ENCODE measurements at places on chromosomes 2 and 18. TPM values are rescaled to one million over a fixed set of nuclear protein-coding genes. Genes with fewer than 3 reads are reported as not detected.

Gene PSMA8
- 2.6 TPM for polyA plus RNA-seq

- no peak for DNase-seq
Observed at GRCh38 chr2:86297382-86298147, 39.9 kb downstream of the REEP1 start.

Gene ZNF521
- polyA plus RNA-seq: not detected

DNA sequence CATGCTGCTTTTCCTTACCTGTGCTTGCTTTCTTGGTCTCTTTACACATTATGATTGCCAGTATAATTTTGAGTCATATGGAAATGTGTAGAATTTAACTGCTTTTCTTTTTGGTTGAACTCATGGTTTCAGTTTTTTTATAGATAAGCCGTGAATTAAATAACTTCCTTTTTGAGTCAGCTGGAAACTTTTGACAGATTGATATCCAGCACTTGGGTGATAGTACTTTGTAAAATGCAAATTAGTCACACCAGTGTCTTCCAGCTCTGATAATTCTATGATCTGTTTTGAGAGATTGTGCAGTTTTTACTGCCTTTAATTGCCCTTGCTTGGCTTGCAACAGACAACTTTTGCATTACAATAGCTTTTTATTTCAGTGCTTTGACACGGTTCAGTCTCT is 86.4 kb downstream of the NCOA1 start:
- DNase-seq: peak; percentile 27

DNA sequence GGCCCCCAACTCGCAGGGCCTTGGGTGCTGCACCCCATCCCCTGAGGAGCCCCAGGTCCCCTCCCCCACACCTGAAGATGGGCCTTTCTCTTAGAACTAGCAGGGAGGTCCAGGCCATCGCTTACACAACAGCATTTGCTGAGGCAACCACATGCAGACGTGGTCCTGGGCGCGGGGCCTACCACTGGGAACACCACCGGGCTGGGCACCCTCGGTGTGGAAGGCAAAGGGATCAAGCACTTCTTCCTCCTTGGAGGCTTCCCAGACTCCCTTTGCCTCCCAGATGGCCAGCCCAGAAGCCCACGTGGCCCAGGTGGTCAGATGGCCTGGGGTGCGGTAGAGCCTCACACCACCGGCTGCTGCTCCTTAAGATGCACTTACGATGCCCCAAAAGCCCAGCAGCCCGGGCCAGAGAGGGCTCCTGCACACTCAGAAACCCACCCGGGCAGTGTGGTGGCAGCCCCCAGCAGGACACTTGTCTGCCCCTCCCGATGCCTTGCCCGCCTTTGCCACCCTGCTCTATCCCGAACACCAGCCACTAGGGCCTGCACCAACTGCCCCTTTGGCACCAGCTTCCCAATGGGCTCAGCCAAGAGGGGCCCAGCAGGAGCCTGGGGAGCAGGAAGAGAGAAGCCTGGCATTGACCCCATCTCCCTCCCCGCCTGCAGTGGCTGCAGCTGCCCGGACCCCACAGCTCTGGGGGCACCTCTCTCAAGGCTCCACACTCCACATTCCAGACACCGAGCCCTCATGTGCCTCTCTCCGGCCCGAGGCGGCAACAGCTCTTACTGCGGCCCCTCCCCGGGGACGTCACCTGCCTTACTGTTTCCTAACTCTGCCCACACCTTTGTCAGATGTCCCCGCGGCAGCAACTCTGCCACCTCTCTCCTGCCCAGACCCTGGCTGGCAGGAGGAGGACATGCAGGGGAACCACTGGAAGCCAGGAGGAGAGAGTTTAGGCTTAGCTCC is 13.9 kb upstream of the MLPH start:
- no peak for DNase-seq

Gene ACTR3
- 718 TPM for polyA plus RNA-seq

DNA sequence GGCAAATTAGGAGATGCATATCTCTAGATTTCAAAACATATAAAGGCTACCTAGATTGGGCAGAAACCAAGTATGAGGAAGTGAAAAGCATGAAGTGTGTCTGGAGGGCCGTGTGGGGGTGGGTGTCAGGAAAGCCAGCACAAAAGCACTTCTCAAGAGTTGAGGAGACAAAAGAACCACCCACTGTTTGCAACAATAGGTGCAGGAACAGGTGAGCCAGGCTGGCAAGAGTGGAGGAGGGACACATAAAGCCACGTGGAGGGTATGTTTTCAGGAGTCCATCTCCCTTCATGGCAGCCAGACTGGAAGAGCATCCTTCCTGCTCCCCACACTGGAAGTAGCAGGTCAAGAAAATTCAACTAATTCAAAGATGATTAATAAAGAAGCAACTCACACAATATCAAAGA is 96.4 kb downstream of the CERS6 start:
- DNase-seq: no peak

- no peak for DNase-seq
Observed at GRCh38 chr2:239012936-239013677, 165.2 kb downstream of the TWIST2 start.

- DNase-seq: no peak
Observed at GRCh38 chr18:25886283-25886682, 204.1 kb downstream of the SS18 start.

- no peak for DNase-seq
Observed at GRCh38 chr2:223601018-223601417, 1.1 kb downstream of the SCG2 start.

DNA sequence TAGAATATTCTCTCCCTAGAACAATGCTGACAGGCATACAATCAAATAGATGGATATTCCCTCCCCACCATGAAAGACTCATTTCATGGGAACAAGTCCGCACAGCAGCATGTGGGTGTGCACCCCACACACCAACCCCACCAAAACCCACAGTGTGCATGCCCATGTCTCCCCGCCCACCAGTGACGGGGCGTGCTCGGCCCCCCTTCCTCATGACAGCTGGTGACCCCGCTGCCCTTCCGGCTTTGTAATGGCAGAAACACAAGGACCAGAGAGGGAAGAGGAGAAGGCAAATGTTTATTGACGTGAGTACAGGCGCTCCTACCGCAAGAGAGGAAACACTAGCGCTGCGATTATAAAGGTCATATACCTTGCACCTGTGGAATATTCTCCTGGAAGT is 30.8 kb upstream of the ODC1 start:
- no peak for DNase-seq

GRCh38 chr2:48266698-48267097 is 263.3 kb upstream of the STON1 start:
- no peak for DNase-seq

- no peak for DNase-seq
Observed at GRCh38 chr18:74530584-74530862, 3.8 kb upstream of the CNDP1 start.

DNA sequence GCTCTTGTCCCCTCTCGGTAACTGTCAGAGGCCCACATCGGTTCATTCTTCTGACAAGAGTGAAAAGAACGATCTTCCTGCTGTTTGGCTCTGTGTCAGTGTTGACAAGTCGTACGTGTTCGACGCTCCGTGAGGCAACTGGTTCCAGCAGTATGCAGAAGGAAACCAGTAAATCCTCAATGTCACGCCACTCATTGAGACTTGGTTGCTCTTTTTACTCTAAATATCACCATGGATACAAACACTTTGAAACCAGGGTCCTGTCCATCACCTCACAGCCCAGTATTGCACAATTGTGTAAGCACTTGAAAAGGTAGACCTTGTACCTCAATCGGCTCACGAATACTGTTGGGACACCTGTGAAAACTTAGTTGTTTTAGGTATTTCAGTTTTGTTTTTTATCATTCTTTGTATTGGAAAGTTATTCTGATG is 136.4 kb downstream of the ZNF407 start:
- no peak for DNase-seq

Gene MRPL53
- polyA plus RNA-seq: 120 TPM

GRCh38 chr2:152465541-152465940 is 130.6 kb downstream of the FMNL2 start:
- DNase-seq: no peak

- no peak for DNase-seq
Observed at GRCh38 chr2:6538607-6539006, 327.1 kb downstream of the CMPK2 start.

GRCh38 chr18:78807668-78808067 is 171.9 kb upstream of the SALL3 start:
- no peak for DNase-seq

DNA sequence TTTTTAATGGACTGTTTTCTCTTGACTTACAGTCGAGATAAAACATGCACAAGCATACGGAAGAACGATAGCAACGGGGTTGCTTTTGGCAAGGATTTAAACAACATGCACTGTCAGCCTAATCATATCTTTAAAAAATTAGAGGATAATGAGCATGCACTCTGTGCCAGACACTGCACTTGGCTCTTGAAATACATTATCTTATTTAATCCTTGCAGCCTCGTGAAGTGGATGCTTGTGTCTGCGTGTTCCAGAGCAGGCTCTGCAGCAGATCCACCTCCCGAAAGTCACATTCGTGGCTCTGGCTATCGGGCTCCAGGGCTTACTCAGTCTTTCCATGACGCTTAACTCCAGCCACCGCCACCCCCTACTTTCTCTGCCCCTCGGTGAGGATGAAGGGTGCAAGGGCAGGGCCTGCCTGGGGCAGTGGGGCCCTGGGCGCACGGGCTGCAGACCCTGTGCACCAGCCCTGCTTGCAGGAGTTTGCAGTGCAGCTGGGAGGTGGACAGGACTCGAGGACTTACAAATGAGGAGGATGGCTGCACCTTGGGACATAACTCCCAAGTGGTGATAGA is 61.7 kb downstream of the ACKR3 start:
- no peak for DNase-seq

DNA sequence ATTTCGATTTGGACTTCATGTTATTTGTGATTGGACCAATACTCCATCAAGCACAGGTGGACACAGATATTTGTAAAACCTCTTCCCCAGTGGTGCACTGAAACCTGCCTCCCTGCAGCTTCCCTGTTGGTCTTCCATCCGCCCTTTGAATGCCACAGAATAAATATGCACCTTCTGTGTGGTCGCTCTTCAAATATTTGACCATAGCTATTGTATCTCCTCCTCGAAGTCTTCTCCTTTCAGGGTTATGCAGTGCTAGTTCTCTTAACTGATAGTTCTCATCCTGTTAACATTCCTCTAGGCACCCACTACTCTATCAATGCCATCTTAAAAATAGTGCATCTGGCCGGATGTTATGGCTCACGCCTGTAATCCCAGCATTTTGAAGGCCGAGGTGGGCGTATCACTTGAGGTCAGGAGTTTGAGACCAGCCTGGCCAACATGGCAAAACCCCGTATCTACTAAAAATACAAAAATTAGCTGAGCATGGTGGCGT is 12.5 kb downstream of the SPATS2L start:
- DNase-seq: no peak

DNA sequence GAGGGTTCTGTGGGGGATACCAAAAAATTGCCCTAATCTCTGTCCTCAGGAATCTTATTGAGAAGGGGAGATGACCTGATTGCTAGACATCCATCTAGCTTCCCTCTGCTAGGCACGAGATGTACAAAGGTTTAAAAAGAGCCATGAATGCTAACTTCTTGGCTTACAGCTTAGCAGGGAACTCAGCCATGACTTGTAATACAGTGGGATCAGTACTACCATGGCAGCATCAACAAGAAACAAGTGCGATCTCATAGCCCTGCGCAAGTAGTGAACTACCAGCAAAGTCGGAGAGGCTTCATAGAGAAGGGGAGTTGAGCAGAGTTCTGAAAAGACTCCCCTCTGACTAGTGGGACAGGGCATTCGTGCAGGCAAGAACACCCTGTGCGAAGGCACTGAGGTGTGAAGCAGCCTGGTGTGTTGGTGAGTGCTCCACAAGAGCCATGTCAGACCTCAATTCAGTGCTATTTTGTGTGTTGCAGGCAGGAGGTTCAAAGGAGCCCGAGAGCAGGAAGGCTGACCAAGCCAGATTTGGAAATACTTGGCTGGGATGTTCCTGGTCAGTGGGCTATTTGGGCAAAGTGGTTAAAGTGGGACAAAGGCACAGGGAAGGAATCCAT is 130.0 kb downstream of the FMNL2 start:
- no peak for DNase-seq

DNA sequence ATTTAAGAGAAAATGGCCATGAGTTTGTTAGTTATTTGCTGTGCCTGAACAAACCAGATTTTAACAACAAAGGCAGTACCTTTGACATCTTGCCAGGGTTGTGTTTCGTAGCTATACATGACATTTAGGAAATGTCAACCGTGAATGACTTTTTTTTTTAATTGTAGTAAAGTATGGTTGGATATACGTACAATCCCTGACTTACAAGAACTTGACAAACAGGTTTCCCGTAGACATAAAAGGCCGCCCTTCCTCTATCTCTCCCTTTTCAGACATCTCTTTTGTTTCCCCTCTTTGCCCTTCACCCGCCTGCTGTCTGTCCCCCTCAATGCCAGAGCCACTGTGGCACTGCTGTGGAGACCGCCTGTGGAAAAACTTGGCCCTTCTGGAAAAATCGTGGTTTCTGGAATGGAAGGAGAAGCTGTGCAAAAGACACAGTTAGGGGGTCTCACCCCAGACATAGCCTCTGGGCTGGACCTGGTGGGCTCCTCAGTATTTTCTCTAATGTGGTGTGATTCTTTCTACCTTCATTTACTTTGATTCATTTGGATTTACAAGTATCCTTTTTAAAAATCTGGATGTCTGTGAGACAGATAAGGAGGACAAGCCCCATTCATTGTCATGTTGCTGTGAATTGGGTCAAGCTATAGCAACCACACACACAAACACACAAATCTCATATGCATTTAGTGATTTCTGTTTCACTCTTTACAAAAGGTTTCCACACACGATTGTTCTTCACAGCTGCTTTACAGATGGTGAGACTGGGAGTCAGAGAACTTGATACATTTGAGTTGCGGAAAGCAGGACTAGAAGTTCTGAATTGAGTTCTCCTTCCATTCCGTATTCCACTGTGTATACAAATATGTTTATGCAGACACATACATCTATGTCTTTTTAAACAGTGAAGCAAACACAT is 48.6 kb downstream of the SPATS2L start:
- DNase-seq: no peak

GRCh38 chr18:10274301-10274700 is 180.1 kb upstream of the APCDD1 start:
- DNase-seq: no peak

Gene POTEI
- not detected for polyA plus RNA-seq

Gene ATP8B1
- polyA plus RNA-seq: not detected

GRCh38 chr2:36147670-36148390 is 207.7 kb upstream of the CRIM1 start:
- no peak for DNase-seq

- no peak for DNase-seq
Observed at GRCh38 chr2:59149271-59149670, 908.1 kb upstream of the FANCL start.

All from CD4-positive, CD25-positive, alpha-beta regulatory T cell (primary cell).